ENCODE measurements at places on chromosomes 2 and 18.

- DNase-seq = no peak
Measured at GRCh38 chr2:128642821-128643220, 324.2 kb upstream of the HS6ST1 start.

- DNase-seq = no peak
Measured at GRCh38 chr2:177184606-177185005, 28.0 kb upstream of the HNRNPA3 start.

- DNase-seq = no peak
Measured at GRCh38 chr2:46988733-46989481, 73.3 kb upstream of the MCFD2 start.

GRCh38 chr2:127079358-127079920, 27.5 kb downstream of the BIN1 start:
- DNase-seq = no peak

DNA sequence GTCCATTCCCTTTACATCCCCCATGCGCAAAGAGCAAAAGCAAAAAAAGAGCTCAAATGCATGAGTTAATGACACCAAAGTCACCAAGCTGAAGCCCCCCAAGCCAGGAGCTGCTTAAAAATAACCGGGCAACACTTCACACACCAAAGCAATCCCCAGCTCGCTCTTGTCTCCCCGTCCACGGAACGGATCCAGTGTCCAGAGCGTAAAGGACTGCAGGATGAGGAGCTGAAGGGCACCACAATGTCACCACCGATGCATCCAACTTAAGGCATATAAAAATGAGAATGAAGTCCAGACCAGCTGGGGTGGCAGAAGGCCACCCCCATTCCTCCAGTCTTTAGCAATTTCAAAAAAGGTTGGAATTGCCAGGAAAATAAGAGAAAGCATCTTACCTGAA, 8.7 kb downstream of the SMAD7 start:
- DNase-seq = no peak

GRCh38 chr18:23131693-23132319, 3.5 kb upstream of the CABLES1 start:
- peak; percentile 47 for DNase-seq

- DNase-seq = no peak
Measured at GRCh38 chr2:128374001-128374710, 55.5 kb upstream of the HS6ST1 start.

- no peak for DNase-seq
Measured at GRCh38 chr2:219861307-219861706, 233.9 kb downstream of the SLC4A3 start.

DNA sequence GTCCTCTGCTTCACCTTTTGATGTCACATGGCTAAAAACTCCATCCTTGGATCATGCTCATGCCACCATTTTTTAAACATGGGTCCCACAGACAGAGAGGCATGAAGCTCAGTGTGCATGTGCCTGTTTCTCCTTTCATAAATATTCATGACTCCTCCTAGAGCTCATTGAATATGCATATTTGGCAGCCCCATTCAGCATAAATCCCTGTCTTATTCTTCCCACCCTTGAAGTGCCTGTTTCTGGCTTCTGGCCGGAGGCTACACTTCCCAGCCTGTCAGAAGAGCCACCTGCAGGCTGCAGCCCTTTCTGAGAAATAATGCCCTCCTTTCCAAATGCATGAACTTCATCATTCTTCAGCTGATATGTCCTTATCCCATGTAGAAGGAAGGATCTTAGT, 109.7 kb downstream of the LDLRAD4 start:
- no peak for DNase-seq

- DNase-seq = peak; percentile 80
Measured at GRCh38 chr2:1884933-1885580, 140.7 kb upstream of the PXDN start.

GRCh38 chr18:66377291-66377690, 226.6 kb downstream of the CDH19 start:
- DNase-seq = no peak

GRCh38 chr2:190534310-190535120, at the start of gene NEMP2:
Gene NEMP2 (minus strand): TSS chr2:190534722. CDS start chr2:190534655, 67 bp downstream.
- no peak for DNase-seq

GRCh38 chr2:235302263-235302662, 191.6 kb upstream of the AGAP1 start:
- DNase-seq = no peak

GRCh38 chr2:21727101-21727500, 603.3 kb downstream of the TDRD15 start:
- DNase-seq = no peak

GRCh38 chr2:18649502-18650135, 60.2 kb upstream of the NT5C1B start:
- no peak for DNase-seq

DNA sequence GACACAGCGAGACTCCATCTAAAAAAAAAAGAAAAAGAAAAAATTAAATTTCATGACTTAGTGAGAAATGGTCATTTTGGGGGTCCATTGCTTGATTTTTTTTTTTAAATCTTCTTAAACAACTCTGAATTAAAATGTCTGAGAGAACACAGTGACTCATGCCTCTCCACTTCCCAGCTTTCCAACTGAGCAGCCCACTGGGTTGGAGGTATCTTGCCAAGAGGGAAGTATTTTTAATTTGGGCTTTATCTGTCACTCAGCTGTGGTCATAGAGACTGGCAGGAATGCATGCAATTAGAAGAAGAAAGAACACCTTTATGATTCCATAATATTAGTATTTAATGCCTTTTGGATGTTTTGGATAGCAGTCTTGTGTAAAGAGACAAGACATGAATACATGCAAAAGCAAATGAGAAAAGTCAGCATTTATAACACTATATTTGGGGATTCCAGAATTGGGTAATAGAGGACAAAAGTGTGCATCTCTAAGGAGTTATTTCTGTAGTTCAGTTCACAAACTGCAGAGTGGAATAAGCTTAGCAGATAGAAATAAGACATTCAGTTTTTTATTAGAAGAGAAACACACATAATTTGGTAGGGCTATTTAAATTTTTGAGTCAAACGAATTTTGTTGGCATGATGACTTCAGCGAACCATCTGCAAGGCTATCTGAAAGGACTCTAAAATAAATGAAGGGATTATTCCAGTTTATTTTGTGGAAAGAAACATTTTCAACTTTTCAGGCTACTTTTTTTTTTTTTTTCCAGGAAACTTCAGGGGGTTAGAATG, 254.8 kb downstream of the TGIF1 start:
- no peak for DNase-seq

- DNase-seq = no peak
Measured at GRCh38 chr2:142865924-142866323, 11.5 kb upstream of the KYNU start.

DNA sequence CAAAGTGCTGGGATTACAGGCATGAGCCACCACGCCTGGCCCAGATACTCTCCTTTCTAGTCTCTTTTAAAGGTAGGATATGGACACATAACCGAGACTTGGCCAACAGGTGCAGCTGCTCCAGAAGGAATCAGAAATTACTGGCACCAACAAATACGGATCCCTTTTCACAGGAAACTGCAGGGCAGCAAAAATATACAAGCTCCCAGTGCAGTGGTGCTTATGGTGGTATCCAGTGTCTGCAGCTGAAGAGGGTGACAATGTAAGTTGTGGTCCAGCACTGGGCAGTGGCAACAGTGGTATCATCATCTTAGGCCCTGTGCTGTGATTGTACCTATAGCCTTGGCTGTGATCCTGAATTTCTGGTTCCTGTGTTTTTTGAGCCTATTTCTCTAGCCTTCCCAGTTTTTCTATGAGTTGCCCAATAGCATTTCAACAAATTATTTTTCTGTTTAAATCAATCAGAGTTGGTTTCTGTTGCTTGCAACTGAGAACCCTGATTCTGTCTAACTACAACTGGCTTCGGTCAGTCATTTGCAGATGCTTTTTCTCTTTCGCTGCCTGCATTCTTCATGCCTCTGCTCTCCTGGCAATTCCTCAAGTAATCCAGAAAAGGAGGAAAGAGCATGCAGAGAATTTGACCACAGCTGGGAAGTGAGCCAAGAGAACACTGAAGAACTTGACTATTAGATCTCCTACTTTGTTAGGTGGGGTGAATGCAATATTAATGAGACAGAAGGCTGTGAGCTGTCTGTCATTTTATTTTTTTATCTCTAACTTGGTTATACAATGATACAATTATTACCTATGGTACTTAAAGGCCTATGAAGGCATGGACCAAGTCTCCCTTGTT, 30.8 kb upstream of the EML4 start:
- peak; percentile 26 for DNase-seq

- DNase-seq = no peak
Measured at GRCh38 chr2:45902781-45903375, 251.4 kb downstream of the PRKCE start.

GRCh38 chr2:15498554-15498953, 62.6 kb downstream of the NBAS start:
- DNase-seq = no peak
